WTC11 (cell line): ENCODE measurements at places on chromosomes 2 and 18. TPM values are rescaled to one million over a fixed set of nuclear protein-coding genes. Genes with fewer than 3 reads are reported as not detected.

GRCh38 chr2:20622731-20623130 lies 28.2 kb downstream of the HS1BP3 start:
- H3K27ac ChIP-seq = no peak overlapping the region; the same call in 1 of the 2 replicates
- no peak overlapping the region for H3K4me3 ChIP-seq
- no peaks in the 10 kb centered on the region for H3K27me3 ChIP-seq
- no peak for DNase-seq

GRCh38 chr2:37549598-37549997 lies 121.8 kb downstream of the CDC42EP3 start:
- no peak for DNase-seq
- H3K27me3 ChIP-seq = no peaks in the 10 kb centered on the region; the same call in 1 of the 2 replicates
- no peaks in the 10 kb centered on the region; the same call in 1 of the 2 replicates for H3K36me3 ChIP-seq
- peaks cover 5% of the 10 kb centered on the region; the same call in 1 of the 2 replicates for H3K4me1 ChIP-seq
- no peak overlapping the region for H3K4me3 ChIP-seq

DNA sequence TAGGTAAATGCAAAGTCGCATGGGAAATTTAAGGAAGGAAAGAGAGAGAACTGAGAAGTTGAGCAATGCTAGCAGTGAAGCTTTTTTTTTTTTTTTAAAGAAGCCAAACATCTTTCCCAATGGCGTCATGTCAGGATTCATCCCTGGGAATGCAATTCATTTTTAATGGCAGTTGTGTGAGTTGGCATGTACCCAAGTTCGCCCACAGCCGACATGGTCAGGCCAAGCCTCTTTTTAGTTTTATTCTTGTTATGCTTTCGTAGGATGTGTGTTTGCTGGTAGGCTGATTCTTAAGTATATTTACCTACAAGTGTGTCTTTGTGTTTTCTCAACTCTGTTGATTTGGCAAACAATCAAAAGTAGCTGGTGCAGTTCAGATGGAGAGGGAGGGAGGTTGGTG lies 127.6 kb upstream of the ITGA6 start:
- peaks cover 4% of the 10 kb centered on the region; the same call in 1 of the 2 replicates for H3K36me3 ChIP-seq
- peaks cover 44% of the 10 kb centered on the region for H3K4me1 ChIP-seq
- peaks cover 50% of the 10 kb centered on the region for H3K27me3 ChIP-seq
- no peak for DNase-seq
- H3K4me3 ChIP-seq = no peak overlapping the region

- no peaks in the 10 kb centered on the region; the same call in 1 of the 2 replicates for H3K27me3 ChIP-seq
- peaks cover 22% of the 10 kb centered on the region for H3K4me1 ChIP-seq
- H3K36me3 ChIP-seq = no peaks in the 10 kb centered on the region
- H3K27ac ChIP-seq = peak within 1 kb of the TSS; percentile 78
- H3K4me3 ChIP-seq = peak within 1 kb of the TSS; percentile 77
Measured at GRCh38 chr2:73071360-73072128, at the start of gene SFXN5. SFXN5 (minus strand) TSS chr2:73071712; CDS start chr2:73071705, 7 bp downstream.

GRCh38 chr2:100408104-100408503 lies 9.4 kb downstream of the CHST10 start:
- no peak overlapping the region for H3K4me3 ChIP-seq
- H3K27ac ChIP-seq = no peak overlapping the region
- DNase-seq = no peak
- H3K27me3 ChIP-seq = no peaks in the 10 kb centered on the region
- H3K4me1 ChIP-seq = peaks cover 57% of the 10 kb centered on the region

DNA sequence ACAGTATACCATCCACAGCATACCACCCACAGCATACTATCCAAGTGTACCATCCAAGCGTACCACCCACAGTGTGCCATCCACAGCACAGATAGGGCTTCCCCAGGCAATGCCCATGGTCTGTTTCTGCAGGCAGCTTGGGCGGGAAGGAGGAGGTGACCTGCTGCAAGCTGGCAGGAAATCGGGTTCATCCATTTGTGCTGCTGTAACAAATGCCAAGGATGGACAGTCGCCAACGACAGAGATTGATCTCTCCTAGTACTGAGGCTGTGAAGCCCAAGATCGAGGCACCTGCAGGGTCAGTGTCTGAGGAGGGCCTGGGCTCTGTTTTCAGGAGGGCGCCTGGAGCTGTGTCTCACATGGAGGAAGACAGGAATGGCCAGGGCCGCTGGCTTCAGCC lies 93.6 kb upstream of the SNTG2 start:
- peaks cover 33% of the 10 kb centered on the region for H3K4me1 ChIP-seq
- H3K36me3 ChIP-seq = no peaks in the 10 kb centered on the region; the same call in 1 of the 2 replicates
- H3K27ac ChIP-seq = no peak overlapping the region

- no peak overlapping the region for H3K27ac ChIP-seq
- no peak for DNase-seq
- H3K4me1 ChIP-seq = peaks cover 36% of the 10 kb centered on the region
- H3K4me3 ChIP-seq = no peak overlapping the region
- H3K27me3 ChIP-seq = no peaks in the 10 kb centered on the region
Measured at GRCh38 chr18:35876243-35876642, 96.2 kb upstream of the RMP24 start.

DNA sequence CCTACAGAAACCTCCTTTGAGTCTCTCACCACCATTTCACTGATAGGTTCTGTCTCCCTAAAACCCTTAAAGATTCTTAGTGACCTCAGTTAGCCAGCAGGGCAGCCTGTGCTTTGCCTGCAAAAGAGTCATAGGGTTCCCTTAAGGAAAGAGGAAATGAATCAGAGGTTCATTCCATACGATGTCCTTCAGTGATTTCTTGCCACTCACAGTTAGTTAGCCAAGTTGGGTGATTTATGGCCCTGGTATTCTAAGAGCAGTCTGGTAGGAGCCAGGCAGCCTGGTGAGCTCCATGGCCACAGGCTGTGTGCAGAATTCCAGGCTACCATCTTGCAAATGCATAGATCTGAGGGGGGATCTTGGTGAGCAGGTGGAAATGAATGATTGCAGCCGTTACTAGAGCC lies 18.7 kb upstream of the CCBE1 start:
- no peaks in the 10 kb centered on the region for H3K27me3 ChIP-seq
- H3K4me3 ChIP-seq = no peak overlapping the region
- peaks cover 9% of the 10 kb centered on the region for H3K4me1 ChIP-seq
- H3K36me3 ChIP-seq = no peaks in the 10 kb centered on the region
- DNase-seq = no peak
- H3K27ac ChIP-seq = no peak overlapping the region

DNA sequence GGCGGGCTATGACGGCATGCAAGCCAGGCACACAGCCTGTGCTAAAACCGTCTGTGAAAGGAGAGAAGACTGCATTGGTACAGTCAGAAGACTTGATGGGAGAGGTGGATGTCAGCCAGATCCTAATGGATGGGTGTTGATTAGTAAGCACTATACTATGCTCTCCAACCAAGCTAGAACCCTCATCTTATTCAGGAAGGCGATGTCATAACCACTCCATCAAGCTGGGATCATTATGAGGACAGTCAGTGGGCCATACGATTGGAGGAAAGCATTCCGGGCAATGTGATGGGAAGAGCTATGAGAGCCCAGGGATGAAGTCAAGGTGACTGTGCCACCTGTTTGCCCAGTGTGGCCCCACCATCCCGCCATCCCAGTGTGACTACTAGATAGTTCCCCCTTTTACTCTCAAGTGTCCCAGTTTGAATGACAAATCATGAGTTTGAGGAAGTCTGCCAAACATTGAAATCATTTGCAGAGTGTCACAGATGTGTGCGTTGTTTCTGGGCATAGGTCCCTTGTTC lies 66.4 kb downstream of the MRPS9 start:
- H3K4me1 ChIP-seq = peaks cover 38% of the 10 kb centered on the region
- H3K27me3 ChIP-seq = no peaks in the 10 kb centered on the region; the same call in 1 of the 2 replicates
- no peak overlapping the region for H3K4me3 ChIP-seq
- H3K27ac ChIP-seq = 0 out of 2 replicates have a peak overlapping the region, but pooled peaks have one; percentile 21
- no peak for DNase-seq
- peaks cover 22% of the 10 kb centered on the region for H3K36me3 ChIP-seq

GRCh38 chr2:230521386-230521785 lies 105.4 kb downstream of the SP100 start:
- no peak overlapping the region for H3K27ac ChIP-seq
- no peak overlapping the region for H3K4me3 ChIP-seq
- peaks cover 36% of the 10 kb centered on the region for H3K36me3 ChIP-seq
- DNase-seq = no peak
- H3K4me1 ChIP-seq = no peaks in the 10 kb centered on the region

GRCh38 chr2:189851174-189851826 lies 67.0 kb downstream of the PMS1 start:
- H3K27ac ChIP-seq = no peak overlapping the region
- H3K27me3 ChIP-seq = no peaks in the 10 kb centered on the region
- H3K4me1 ChIP-seq = peaks cover 37% of the 10 kb centered on the region
- peaks cover 26% of the 10 kb centered on the region for H3K36me3 ChIP-seq

The TUBA4B gene
- 0.20 TPM in 1 of 3 replicates, not detected in the others for total RNA-seq

The ALPP gene
- 0.14 to 0.20 TPM (median 0.14 TPM) in 3 replicates for total RNA-seq

The POTEJ gene
- 0.14 TPM in 1 of 3 replicates, not detected in the others for total RNA-seq

The ABCG5 gene
- not detected in 3 replicates for total RNA-seq
